ENCODE measurements at places on chromosomes 1 and 21. TPM values are rescaled to one million over a fixed set of nuclear protein-coding genes. Genes with fewer than 3 reads are reported as not detected.

- DNase-seq: no peak
These were observed 90.5 kb upstream of the JAK1 start for GRCh38 chr1:65056866-65057265.

- no peak for DNase-seq
These were observed 660 bp upstream of the PDE4B start for GRCh38 chr1:65791801-65792668.

DNA sequence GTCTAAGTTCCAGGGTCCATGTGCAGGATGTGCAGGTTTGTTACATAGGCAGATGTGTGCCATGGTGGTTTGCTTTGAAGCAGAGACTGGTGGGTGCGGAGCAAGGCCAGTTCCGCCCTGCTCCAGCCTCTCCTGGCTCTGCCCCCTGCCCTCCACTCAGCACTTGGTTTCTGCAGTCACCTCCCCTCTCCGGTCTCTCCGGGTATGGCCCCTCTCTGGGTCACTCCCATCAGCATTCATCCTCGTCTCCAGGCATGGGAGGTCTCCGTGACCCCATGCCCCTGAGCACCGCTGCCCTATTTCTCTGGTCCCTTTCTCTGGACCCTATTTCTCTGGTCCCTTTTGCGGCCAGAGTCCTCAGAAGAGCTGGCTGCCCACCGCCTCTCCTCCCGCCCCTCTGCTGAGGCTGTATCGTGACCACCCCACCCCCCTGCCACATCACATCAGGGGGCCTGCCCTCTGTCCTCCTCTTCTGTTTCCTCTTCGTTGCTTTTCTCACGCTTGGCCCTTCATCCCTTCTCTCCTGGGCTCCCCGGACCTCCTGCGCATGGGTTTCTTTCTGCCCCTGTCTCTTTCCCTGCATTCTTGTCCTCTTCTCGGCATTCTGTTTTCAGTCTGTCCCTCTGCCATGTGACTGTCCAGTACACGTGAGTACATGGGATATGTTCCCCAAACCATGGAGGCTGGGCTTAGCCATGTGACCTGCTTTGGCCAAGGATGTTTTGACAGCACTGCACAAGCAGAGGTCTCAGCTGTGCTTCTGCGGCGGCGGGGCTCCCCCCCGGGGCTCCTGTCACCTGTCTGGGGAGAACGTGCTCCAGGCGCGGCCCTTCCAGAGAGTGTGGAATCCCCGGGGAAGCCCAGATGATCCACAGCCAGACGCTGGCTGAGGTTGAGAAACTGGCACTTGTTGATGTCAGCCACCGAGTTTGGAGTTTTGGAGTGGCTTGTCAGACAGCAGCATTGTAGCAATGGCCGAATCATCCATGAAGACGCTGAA is 54.4 kb upstream of the C1orf174 start:
- DNase-seq: no peak

DNA sequence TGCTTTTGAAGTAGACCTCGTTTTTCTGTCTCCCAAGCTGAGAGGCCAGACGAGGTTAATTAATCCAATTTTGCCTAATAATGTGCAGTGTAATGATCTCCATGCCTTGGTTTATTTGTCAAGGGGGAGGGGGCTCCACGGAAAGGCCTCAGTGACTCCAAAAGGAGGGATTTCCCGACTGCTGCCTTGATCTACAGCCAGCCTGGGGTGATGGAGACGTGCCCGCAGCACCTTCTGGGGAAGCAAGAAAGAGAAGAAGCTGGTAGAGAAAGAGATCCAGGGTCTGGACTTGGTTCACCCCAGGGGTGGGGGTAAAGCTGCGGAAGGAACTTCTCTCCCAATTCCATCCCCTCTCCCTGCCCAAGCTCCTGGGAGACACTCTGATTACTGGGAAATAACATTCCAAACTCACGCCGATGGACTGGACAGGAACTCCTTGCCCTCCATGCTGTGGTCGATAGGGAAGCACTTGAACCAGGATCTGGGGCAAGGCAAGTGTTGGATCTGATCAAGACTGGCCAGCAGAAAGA is 44.1 kb upstream of the SIM2 start:
- DNase-seq: no peak

Gene GBP7
- not detected for total RNA-seq

Gene TMEM79
- 1.3 TPM for total RNA-seq

GRCh38 chr1:6660415-6661049 is 35.9 kb downstream of the THAP3 start:
- no peak for DNase-seq

DNA sequence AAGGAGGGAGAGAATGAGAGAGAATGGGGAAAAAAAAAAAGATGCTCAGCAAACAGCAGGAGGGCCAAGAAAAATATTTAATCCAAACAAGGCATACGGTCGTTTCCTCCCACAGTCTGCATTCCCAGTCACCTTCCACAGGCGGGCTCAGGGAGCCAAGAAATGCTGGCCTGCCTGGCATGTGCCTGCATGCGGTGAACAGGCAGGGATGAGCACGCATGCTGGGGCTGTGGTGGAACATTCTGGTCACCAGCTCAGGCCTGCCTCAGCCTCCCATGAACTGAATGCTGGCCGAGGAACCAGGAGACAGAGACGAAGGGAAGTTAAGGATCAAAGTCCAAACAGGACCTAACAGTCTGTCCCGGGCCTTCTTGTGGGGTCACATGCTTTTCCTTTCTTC is 335.3 kb downstream of the ASTN1 start:
- DNase-seq: no peak

Gene CYP4A22
- total RNA-seq: 0.16 TPM

DNA sequence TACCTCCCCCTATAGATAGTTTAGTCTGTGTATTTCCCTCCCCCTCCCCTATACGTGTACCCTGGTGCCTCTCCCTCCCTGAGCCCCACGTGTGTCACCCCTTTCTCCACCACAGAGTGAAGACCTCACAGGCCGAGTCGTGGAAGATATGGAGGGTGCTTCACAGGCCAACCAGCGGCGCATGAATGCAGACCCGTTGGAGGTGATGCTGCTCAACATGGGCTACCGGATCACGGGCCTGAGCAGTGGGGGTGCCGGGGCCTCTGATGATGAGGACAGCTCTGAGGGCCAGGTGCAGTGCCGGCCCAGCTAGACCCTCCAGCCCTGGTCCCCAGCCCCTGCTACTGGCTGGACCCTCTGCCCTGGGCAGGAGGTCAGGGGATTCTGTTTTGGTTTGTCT is 15.9 kb upstream of the TMEM222 start:
- DNase-seq: no peak

DNA sequence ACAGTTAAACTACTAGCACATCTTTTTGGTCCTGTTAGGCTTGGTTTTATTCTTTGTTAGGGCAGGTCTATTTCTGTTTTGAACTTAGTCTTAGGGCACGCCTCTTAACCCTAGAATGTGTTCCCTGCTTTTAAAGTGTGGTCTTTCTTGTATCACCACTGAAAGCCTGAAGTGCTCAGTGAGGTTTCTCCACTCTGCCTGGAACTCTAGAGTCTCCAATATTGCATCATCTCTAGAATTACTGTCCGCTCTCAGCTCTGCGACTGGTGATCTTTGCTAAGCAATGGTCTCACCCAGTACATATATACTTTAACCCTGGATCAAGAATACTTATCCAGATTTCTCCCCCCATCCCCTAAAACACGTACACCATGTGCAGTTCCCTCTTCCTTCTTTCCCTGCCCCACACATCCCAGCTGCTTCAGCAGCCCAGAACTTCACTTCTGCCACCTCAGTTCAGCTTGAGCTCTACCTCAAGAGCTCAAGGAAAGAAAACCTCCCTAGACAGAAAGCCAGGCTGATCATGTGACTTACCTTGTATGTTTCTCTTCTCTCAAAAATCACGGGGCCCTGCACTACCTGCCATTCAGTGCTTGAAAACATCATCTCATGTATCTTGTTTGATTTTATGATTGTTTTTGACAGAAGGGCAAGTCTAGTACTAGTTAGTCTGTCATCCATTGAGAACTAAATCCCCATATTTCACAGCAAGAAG is 59.9 kb downstream of the TENT5C start:
- no peak for DNase-seq

- DNase-seq: no peak
These were observed 34.8 kb downstream of the C1orf198 start for GRCh38 chr1:230833511-230833910.

Gene SLFNL1
- total RNA-seq: 0.22 TPM

- peak; percentile 77 for DNase-seq
These were observed 20.1 kb upstream of the COL16A1 start for GRCh38 chr1:31723828-31724359.

DNA sequence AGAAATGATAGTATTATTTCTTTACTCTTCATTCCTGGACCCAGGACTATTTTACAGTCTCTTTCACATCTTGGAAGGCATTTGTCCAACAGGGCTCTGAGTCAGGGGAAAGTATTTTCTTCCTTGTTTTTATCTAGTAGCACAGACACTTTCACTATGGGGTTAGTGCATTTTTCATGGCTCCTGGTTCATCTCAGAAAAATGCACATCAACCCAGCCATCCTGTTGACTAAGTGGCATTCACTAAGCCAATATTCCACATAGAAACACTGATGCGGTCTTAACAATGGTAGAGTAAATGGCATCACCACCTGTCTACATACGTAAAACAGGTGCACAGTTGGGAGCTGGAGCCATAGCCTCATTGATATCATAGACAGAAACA is 87.4 kb upstream of the C1orf21 start:
- DNase-seq: no peak
